ENCODE measurements at places on chromosomes 5 and 9.

- DNase-seq = no peak
These were observed 80.5 kb downstream of the SH3RF2 start for GRCh38 chr5:146016764-146017484.

DNA sequence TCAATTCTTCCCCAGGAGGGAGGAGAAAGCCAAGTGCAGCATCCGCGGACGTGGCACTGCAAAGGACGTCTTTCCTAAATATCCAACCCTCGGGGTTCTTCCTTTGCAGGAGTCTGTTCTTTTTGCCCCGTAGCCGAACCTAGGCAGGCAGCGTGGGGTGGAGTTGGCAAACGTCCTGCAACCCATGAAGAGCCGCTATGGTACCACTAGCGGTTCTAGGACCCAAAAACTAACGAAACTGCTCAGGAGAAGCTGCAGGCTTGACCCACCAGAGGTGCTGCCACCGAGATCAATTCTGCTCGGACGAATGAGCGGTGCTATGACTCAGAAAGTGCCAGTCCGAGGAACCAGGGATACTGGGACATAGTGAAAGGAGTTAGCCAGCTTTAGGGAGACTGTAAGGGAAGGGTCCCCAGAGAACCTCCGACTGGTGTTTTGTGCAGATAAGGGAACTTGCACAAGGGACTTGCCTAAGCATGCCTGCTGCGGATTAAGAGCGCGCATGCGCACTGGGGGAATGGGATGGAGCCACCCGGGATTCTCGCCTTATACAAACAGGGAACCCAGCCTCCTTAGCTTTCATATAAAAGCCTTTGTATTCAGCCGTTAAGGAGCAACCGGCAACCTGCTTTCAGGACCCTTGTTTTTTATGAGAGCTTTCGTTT is 32.7 kb downstream of the ANXA2R start:
- peak; percentile 89 for DNase-seq

- DNase-seq = peak; percentile 94
These were observed 6.3 kb upstream of the IRF1 start for GRCh38 chr5:132496631-132497487.

- peak; percentile 59 for DNase-seq
These were observed 61.3 kb downstream of the AMBP start for GRCh38 chr9:114016629-114017423.

GRCh38 chr5:33612386-33612785 is 171.6 kb downstream of the TARS1 start:
- DNase-seq = no peak

DNA sequence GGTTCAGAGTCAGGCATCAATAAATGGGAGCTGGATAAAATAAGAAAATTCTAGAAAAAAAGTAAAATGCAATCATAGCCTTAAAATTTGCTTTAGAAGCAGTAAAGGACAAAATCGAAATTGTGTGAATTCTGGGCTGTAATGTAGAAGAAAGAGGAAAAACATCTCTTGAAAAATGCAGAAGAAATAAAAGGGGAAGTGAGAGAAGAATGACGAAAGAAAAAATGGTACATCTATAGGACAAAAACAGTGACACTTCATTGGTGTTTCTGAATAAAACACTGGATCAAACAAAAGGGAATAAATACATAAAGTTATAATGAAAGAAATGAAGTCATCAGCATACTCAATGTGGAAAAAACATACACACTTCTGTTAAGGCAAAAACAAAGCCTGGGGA is 642.3 kb downstream of the ACTL7B start:
- DNase-seq = no peak

- DNase-seq = no peak
These were observed 36.0 kb upstream of the CREBRF start for GRCh38 chr5:173020154-173020581.

- no peak for DNase-seq
These were observed 153.1 kb downstream of the PCSK1 start for GRCh38 chr5:96279801-96280542.

DNA sequence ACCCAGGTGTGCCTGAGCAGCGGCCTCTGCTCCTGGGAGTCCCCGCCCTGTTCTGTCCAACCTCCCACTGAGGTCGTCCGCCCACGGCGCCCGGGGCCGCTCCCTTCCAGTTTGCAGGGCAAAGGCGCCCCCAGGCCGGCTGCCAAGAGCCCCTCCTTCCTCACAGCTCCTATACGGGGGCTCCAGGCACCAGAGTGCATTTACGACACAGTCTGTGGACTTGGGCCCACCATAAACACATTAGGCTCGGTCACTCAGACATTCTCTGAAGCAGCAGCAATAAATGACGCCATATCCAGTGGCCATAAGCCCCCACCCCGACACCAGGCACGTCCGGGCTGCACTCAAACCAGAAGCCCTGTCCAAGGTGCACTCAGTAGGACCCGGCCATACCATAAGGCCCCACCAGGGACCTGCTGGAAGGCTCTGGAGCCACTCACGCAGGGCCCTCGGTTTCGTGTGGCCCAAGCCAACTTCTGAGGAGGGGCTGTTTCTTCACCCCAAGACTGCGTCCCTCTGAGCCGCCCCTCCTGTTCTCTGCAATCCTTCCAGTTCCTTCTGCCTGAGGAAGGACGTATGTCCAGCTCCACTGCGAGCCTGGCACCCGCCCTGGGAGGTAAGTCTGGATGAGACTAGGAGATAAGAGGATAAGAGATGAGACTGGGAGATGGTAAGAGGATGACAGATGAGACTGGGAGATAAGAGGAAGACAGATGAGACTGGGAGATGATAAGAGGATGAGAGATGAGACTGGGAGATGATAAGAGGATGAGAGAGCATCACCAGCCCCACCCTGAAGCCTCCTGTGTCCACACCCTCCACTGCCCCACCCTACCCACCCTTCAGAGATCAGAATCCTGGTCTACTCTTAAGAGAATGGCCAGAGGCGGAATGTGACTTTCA is 26.7 kb downstream of the SLC6A18 start:
- no peak for DNase-seq

DNA sequence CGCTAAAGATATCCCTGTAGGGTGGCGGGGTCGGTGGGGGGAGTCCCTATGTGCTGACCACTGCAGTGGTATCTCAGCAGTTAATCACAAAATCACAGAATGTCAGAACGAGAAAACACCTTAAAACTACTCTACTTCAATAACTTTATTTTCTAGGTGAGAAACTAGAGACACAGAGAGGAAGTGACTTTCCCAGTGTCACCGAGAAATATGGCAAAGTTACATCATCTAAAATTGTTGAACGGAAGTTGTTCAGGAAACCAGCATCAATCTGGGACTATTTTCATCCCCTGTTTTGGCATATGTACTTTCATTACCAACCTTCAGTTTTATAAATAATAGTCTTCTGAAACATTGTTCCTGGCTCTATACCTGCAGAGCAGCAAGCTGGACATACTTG is 384.0 kb downstream of the SPOCK1 start:
- DNase-seq = no peak

- DNase-seq = no peak
These were observed 55.1 kb downstream of the C9orf152 start for GRCh38 chr9:110152704-110153374.

- DNase-seq = no peak
These were observed 112.4 kb downstream of the SSBP2 start for GRCh38 chr5:81638471-81638870.

DNA sequence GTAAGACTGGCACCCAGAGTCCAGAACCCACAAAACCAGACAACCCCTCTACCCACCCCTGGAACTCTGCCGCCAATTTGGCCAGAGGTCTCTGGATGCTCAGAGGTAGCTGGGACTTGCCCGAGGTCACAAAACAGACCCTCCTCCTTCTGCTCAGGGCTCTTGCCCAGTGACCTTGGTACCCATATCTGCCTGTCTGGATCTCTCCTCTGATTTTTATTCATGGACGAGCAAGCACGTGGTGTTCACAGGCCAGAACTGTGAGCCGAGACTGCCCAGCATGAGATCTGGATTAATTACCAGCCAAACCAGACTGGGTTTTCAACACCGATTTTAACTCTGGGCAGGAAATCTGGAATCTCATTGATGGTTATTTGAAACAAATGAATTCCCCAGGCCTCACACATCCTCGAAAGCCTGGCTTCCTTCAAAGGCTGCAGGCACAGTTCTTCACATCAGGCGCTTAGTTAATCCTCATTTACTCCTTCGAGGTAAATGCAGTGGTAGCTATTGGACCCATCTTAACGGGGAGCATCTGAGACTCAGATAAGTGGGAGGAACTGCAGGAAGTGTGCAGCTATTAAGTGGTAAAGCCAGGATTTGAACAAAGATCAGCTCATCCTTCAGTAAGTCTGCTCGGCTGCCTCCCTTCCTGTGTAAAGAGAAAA is 21.4 kb downstream of the COL27A1 start:
- DNase-seq = no peak

DNA sequence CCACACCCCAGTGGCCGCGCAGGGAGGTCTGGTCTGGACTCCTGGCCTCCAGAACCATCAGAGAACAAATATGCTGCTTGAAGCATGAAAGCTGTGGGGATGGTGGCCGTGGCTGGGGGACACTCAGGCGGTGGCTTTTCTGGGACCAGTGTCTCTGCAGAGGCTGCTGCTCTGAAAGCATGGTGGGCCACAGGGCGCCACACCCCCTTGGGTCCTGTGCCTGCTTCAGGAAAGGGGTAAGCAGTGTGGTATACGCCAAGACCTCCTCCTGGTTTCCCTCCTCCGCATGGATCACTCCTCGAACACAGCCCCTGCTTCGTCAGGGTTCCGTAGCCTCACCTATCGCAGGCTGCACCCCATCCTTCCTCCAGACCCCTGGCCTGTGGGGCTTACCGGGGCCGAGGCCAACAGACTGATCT is 19.7 kb upstream of the TERT start:
- no peak for DNase-seq

GRCh38 chr5:12277504-12278192 is 373.4 kb upstream of the CTNND2 start:
- no peak for DNase-seq

DNA sequence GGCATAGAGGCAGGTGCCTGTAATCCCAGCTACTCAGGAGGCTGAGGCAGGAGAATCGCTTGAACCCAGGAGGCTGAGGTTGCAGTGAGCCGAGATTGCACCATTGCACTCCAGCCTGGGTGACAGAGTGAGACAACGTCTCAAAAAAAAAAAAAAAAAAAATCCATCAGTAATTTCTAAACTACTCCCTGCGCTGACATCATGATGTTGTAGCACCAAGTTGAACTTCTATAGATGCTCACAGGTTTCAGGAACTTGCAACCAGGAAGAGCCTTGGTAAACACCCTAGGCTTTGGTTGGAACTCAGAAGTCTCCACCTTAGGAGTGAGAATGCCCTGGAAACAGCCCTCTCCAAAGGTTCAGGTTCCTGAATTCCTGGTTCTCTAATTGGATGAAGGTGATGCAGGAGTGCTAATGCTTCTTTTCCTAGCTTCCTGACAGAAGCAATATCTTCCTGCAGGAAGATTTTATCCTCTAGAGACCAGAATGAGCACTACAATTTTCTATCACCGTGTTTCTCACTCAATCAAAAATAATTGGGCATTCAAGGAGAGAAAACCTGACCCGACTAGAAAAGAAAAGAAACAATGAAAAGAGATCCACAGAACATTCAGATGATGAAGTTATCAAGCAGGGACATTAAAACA is 469.6 kb downstream of the GADD45G start:
- no peak for DNase-seq

DNA sequence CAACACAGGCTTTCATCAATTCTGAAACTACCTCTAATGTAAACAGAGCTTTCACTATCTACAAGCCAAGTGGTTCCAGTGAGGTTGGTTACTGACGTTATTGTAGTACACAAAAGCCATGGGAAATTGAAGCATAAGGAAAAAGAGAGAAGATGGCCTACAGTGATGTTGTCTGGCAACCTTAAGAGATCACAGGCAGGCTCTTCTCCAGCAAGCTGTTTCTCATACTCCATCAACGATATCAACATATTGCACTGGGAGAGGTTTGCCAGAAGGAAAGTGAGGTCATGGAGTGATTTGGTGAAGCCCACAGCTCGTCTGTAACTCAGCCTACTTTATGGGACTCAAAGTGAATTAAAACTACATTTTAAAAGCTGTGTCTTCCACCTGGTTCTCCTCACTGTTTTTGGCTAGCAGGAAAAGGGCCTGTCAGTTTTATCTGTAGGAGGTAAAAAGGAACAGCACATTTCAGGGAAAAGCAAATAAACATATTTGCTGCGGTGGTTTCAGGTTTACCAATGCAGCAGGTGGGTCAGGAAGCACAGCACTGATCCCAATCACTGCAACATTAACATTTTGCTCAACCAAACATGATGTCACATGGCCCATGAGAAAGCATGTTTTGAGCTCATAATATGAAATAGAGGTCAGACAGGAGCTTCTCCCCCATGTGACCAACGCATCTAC is 72.9 kb downstream of the ARSB start:
- no peak for DNase-seq

- DNase-seq = no peak
These were observed 134.8 kb upstream of the PCA3 start for GRCh38 chr9:76629205-76629990.

DNA sequence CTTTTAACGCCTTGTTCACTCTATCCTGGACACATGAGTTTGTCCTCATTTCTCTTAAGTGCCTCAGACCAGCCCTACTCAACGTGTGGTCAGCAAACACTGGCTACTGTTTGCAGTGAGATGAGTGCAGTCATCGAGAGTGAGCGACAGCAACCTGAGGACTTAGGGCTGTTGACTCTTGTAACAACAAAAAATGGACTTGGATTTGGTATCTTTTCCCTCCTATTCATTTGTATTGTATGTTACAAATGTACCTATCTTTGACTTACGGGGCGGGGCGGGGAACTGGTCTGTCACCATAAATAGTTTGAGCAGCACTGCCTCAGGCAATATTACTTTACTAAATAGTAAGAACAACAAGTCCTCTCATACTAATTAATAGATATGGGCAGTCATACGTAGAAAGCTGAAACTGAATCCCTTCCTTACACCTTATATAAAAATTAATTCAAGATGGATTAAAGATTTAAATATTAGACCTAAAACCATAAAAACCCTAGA is 84.1 kb downstream of the TLE1 start:
- no peak for DNase-seq

- peak; percentile 56 for DNase-seq
These were observed 3.3 kb downstream of the ANKRD33B start for GRCh38 chr5:10567121-10567591.

DNA sequence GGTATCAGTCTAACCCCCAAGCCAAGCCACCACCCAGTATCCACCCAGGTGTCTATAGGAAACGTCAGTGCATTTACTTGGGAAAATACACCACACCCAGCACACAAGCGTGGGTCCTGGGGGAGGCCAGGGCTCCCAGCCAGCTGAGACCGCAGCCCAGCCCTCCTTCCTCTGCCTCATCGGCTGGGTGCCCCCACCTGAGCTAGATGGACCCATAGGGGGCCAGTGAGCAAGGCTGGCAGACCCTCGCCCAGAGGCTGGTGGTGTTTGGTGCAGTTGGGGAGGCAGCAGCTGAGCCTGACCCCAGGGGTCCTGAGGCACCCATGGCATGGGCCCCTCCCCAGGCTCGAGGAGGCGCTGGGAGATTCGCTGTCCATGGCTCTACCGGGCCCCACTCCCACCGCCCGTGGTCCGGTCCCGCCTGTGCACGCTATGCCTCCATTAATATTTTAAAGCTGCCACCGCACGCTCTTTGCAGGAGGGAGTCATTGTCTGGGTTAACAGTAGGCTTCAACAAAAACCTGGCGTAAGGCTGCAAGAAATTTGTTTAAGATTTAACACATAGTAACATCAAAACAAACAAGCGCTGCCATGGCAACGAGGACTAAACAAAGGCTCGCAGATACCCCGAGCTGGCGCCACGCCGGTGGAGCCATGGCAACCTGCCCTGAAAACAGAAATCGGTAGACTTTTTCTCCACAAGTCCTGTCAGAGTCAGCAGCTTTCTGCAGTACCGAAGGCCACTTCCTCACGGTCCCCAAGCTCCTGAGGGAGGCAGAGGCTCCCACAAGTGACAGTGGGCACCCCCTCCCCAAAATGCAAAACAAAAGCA is 20.6 kb downstream of the TPPP start:
- no peak for DNase-seq

GRCh38 chr9:75138260-75139040 is 50.1 kb downstream of the OSTF1 start:
- no peak for DNase-seq
